Renal pelvis (tissue), 12 donors: ENCODE measurements at places on chromosomes 16 and 17. TPM values are rescaled to one million over a fixed set of nuclear protein-coding genes. Genes with fewer than 3 reads are reported as not detected.
A peak's percentile ranks its signal among the peaks of the same experiment; 100 is the strongest.

GRCh38 chr16:54862529-54862928, 68.1 kb upstream of the IRX5 start:
- DNase-seq, result no peak

DNA sequence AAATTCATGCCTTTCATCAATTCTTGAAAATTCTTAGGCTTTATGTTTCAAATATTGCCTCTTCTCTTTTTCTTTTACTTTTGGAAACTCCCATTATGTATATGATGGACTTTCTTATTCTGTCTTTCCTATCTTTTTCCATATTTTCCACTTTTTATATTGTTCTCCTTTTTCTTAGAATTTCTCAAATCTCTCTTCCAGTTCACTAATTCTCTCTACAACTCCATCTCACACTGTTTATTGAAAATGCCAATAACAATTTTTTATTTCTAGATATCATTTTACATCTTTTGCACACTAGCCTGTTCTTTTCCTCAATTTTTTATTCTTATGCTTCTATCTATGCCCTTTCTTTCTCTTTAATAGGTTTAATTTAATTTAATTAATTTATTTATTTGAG, 43.8 kb upstream of the EFCAB3 start:
- no peak for DNase-seq

PGAP6 gene
- polyA plus RNA-seq, result 65.6 TPM

NOS2 gene
- polyA plus RNA-seq, result 2.0 TPM

DNA sequence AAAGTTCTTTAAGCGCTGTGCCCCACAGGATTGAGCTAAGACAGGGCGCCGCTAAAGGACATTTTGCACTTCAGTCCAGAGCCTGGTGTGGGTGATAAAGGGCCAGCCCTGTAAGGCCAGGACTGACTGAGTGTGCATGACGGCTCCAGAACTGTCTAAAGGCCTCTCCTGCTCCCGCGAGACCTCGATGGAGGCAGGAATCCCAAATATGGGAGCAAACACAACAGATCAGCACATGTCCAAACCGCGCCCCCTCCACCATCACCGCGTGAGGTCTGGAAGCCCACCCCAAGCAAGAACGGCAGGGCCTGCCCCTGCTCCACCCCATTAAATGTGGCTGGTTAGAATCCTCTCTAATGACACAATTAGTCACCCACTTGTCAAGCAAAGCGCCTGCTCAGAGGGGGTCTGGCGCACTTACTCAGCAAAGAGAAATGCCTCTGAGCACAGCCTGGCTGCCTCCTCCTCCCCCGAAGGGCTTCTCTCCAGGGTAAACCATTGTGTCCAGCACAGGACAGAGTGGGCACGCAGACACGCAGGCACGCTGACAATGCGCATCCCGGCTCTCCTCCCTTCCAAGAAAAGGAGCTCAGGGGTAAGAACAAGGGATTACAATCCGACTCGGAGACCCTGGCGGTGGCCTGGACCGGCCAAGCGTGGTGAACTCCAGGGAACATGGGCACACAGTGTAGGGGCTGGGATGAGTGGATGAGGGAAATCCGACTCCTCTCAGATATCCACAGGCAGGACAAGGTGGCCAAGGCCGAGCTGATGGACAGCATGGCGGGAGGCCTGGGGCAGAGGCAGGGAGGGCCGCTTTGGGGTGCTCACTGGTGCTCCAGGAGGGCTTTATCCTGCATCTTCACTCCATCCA, 1.5 kb downstream of the MXRA7 start:
- DNase-seq, result peak; percentile 90

STX1B gene
- 2.2 TPM for polyA plus RNA-seq
